SK-N-SH (cell line): ENCODE measurements at places on chromosomes 3 and 15.

- DNase-seq = no peak
Measured at GRCh38 chr3:123388811-123389627, 59.9 kb downstream of the ADCY5 start.

- DNase-seq = no peak
Measured at GRCh38 chr15:77862651-77863104, 214.8 kb downstream of the TBC1D2B start.

- peak; percentile 59 for DNase-seq
Measured at GRCh38 chr3:127008236-127008635, 25.3 kb downstream of the PLXNA1 start.

GRCh38 chr15:86571873-86572272 is 492.2 kb downstream of the AGBL1 start:
- DNase-seq = peak; percentile 76

GRCh38 chr3:43181202-43181821 is 75.4 kb upstream of the POMGNT2 start:
- no peak for DNase-seq

DNA sequence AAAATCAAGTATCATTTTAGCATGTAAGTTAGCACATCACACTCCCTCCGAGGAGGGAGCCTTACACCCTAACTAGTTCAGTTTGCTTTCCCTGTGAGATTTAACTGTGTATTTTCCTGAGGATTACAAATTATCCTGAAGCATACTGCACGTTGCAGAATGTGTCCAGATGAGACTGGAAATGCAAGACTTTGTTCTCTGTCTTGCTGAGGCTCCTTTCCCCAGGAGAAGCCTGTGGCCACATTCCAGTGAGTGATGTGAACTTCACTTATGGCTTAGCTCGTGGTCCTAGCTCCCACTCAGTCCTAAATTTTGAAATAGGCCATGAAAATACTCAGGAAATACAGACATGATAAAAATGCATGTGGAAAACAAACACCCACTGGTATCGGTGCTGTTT is 23.7 kb downstream of the PDZRN3 start:
- no peak for DNase-seq

DNA sequence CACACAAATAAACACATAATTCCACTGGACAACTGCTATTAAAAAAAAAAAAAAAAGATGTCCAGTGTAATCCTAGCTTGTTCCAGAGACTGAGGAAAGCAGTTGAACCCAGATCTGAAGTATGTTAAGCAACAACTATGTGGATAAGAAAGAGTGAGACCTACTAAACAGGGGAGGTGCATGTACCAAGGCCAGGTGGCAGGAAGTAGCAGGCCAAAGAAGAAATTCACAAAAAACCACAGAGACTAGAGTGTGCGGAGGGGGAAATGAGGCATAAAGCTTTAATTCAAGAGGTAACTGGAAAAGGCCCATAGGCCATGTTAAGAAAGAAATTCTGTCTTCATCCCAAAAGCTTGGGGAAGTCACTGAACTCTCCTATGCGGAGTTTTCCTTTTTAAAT is 490.0 kb downstream of the NAALADL2 start:
- no peak for DNase-seq

GRCh38 chr3:71447803-71448202 is 135.7 kb downstream of the FOXP1 start:
- no peak for DNase-seq

GRCh38 chr3:172877011-172877410 is 126.5 kb downstream of the ECT2 start:
- no peak for DNase-seq

DNA sequence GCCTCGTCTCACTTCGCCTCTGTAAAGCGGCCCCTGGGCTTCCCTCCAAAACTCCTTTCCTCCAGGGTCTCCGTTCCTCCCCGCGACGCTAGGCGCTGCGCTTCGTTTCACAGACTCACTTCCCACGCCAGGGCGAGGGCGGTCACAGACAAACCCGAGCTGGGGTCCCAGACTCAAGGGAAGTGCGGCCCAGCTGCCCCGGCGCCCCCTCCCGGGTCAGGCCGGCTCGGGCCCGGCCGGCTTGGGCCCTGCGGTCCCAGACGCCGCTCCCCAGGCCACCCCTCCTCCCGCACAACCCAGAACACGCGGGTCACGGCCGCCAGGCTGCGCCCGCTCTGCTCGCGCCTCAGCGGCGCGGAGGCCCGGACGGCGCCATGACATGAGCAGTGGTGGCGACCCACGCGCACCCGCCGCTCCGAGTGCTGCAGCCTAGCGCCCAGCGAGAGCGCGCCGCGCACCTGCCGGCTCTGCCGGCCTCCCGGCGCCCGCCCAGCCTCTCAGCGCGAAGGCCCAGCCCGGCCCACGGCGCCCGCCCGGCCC is 547 bp downstream of the NUP210 start:
- peak; percentile 86 for DNase-seq

- no peak for DNase-seq
Measured at GRCh38 chr3:23308986-23309625, 106.0 kb downstream of the UBE2E2 start.

DNA sequence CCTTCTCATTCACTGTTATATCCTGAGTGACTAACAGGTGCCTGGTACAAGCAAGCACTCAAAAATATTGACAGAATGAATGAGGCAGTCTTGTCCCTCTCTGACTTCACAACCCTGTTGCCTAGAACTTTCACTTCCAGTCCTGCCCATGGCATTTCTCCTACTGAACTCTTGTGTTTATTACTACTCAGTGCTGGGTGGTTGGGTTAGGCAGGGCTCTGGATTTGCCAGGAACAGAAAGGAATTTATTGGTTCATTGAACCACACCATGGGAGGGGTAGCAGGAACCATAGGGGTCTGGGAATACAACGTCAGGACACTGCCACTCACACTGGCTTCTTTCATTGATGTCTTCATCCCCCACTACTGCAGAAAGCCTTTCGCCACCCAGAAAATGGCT is 41.9 kb upstream of the SEMA4B start:
- no peak for DNase-seq

DNA sequence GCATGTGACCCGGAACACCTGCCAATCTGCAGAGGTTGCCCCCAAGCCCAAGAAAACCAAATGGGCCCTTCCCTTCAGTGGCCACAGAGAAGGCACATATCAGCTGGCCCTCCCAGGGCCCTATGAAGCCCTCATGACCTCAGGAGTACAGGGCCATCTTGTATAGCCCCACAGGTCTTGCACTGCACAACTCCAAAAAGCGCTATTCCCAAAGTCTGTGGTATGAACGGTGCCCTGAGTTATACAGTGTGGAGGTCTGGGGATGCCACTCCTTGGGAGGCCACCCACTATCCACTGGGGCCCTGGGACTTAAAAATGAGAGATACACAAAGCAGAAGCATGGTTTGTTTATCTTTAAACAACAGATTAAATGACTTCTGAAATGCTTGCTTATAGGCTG is 61.5 kb downstream of the CAPN7 start:
- no peak for DNase-seq
